ENCODE measurements at places on chromosomes 5 and 9.
A peak's percentile ranks its signal among the peaks of the same experiment; 100 is the strongest.

GRCh38 chr5:35246900-35247647 lies 16.8 kb upstream of the PRLR start:
- peak; percentile 84 for DNase-seq

GRCh38 chr9:5712651-5713390 lies 83.9 kb downstream of the RIC1 start:
- no peak for DNase-seq

- DNase-seq = no peak
Measured at GRCh38 chr9:114250648-114251047, 72.2 kb upstream of the ORM1 start.

GRCh38 chr5:145887976-145888574 lies 15.3 kb upstream of the GRXCR2 start:
- no peak for DNase-seq

- no peak for DNase-seq
Measured at GRCh38 chr5:36644727-36645126, 38.3 kb downstream of the SLC1A3 start.

GRCh38 chr9:11973511-11973910 lies 719.7 kb upstream of the TYRP1 start:
- no peak for DNase-seq

DNA sequence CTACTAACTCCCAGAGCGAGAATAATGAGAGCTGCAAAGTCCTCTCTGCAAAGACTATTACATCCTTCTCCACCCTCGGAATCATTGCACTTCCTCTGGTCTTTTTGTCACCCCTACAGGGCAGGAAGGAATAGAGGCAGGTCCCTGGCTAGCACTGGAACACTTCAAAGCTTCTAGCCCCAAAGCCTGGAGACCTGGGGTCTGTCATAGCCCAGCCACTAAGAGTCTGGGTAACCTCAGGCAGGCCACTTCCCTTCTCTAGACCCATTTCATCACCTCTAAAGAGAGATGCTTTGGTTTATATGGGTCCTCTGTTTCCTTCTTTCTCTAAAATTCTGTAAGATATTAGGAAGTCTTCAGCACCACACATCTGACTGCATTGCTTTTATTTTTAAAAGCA lies 6.7 kb downstream of the ADRB2 start:
- DNase-seq = no peak

- peak; percentile 55 for DNase-seq
Measured at GRCh38 chr5:36305571-36306326, 4.0 kb upstream of the RANBP3L start.

DNA sequence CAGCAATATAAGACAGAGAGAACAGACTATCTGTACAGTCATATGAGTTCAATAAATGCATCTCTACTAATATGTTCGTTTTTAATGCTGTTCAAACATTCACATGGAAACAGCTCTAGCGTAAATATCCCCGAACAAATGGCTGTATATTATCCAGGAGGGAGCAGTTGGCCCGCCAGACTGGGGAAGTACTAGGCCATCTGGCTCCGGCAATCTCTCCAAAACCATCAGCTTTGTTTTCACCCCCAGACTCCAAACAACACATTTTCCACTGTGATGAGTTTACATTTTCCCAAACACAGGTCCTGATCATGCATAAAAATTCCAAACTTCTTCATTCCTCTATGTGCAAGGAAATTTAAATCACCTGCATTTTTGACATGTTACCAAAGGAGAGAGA lies 8.7 kb downstream of the EBF1 start:
- DNase-seq = peak; percentile 75

GRCh38 chr5:128965011-128965637 lies at the start of gene SLC27A6:
SLC27A6 (plus strand) TSS chr5:128965488; CDS start chr5:128966138, 650 bp downstream.
- no peak for DNase-seq

DNA sequence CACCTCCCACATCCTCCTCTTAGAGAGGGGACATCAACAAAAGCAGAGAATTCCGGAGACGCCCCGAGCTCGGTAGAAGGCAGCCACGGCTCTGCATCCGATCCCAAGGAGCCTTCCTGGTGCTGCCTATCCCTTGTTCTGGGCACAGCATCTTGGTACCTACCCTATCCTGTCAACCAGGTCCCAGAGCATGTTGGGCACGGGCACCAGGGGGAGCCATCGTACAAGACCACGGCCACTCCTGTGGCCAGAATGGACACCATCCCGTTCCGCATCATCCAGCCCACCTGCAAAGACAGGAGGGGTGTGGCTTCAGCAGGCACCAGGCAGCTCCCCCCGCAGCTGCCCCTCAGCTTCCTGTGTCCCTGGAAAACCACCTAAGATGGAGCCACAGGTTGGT lies 62.7 kb upstream of the ZNF354A start:
- DNase-seq = no peak

GRCh38 chr9:120366644-120367019 lies 213.3 kb downstream of the CDK5RAP2 start:
- DNase-seq = no peak

- DNase-seq = peak; percentile 28
Measured at GRCh38 chr9:76756268-76756640, 8.0 kb upstream of the PCA3 start.

GRCh38 chr5:20360263-20360662 lies 372.3 kb upstream of the CDH18 start:
- peak; percentile 72 for DNase-seq

DNA sequence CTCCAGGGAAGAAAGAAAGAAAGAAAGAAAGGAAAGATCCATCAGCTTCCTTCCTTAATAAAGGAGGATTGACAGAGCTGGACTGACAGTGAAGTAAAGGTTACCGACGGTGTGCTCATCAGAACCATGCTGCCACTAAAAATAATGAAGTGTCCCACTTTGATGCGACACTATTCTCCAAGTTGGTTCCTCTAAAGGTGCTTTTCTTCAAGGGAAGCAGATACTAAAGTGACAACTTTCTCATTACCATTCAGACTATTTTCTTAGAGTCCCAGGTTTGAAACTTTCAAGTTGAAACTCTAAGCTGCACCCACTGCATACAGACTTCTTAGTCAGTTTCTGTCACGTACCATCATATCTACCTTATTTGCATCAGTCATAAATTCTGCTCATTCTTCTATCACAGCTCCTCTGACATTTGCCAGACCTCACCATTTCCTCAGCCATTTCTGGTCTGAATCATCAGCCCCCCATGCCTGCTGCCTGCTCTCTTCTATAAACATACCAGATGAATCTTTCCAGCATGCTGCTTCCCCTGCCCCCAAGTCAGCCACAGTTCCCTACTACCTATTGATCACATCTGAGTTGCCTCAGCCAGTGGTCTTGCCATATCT lies 177.6 kb downstream of the DEPDC1B start:
- no peak for DNase-seq

- no peak for DNase-seq
Measured at GRCh38 chr9:84322828-84323227, 17.7 kb downstream of the SLC28A3 start.

Measured in cerebellum (tissue), 4 donors.